ENCODE measurements at places on chromosomes 2 and 18.

- DNase-seq, result no peak
Measured at GRCh38 chr2:207149249-207150213, 16.2 kb downstream of the KLF7 start.

DNA sequence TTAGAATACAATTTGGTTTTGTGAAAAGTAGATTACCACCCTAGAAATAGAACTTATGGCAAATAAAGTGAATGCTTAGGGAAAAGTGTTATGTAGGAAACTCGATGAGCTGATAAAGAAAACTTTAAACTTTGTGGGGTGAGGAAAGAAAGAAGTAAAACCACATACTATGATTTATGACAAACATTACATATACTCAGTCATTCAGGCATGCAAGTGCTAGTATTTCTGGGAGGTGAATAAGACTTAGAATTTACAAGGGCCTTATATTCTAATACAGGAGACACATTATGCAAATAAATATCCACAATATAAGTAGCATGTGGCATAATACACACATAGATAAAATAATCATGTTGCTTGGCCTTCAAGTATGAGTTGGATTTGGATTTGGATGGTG lies 618.1 kb downstream of the XIRP2 start:
- DNase-seq, result no peak

- no peak for DNase-seq
Measured at GRCh38 chr2:25103287-25103871, 61.5 kb downstream of the EFR3B start.

GRCh38 chr18:24053211-24053610 lies 38.7 kb downstream of the TTC39C start:
- no peak for DNase-seq

- no peak for DNase-seq
Measured at GRCh38 chr2:241911551-241911950, 42.0 kb downstream of the RTP5 start.

DNA sequence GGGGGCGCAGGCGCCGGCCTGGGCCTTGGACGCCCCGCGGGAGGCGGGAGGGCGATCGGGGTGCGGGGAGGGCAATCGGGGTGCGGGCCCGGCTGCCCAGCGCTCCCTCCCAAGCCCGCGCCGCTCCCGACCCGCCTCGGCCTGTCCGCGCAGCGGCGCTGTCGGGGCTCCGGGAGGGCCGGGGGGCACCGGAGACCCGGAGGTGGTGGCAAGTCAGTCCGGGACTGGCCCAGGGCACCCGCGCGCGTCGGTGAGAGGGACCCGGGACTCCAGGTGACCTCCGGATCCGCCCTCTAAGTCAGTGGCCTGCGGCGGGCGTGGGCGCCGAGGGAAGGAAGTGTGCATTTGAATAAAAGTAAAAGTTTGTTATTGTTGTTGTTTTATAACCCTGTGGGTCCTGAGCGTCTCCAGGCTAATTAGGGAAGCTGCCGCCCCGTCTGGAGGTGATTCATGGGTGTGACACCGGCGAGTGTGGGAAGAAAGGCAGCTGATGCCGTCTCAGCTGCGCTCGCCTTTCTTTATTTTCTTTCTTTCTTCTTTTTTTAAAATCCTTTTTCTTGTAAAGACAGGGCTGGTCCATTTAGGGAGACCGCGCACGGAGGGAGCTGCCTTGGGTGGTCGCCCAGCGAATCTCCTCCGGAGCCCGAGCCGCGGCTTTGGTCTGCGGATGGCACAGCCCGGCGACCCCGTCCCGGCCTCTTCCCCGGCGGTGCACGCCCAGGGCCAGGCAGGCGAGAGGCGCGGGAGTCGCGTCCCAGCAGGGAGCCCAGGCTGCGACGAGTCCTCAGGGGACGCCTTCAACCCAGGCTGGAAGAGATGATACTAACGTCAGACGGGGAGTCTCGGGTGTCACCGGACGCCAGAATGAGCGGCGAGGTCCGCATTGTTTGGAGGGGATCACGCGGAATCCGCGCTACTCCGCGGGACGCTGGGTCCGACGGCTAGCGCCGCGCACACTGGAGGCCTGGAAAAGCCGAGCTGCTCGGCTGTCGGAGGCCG lies 627 bp upstream of the CRACDL start:
- DNase-seq, result no peak

GRCh38 chr2:52861596-52861995 lies 906.0 kb upstream of the CHAC2 start:
- DNase-seq, result no peak

GRCh38 chr2:18592372-18592771 lies 3.0 kb upstream of the NT5C1B start:
- DNase-seq, result no peak

DNA sequence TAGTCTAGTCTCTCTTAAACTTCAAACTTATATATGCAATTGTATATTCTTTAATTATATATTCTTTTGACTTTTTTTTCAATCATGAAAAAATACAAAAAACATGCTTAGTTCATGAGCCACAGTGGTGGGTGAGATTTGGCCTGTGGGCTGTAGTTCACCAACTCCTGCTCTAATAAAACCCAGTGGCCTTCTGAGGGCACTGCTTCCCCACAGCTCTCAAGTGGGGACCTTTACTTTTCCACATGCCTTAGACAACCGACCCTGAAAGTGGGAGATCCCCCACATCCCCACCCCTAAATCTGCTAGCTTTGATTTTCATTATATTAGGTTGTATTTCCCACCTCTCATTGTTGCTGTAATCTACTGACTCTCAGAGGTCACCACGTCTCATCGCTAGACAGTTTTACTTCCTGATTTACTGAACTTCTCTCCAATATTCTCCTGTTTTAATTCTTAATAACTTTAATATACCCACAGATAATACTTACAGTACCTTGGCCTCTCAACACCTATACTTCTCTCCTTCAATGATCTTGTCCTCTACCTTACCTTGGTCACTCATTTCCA lies 57.3 kb downstream of the ROCK1 start:
- DNase-seq, result no peak

GRCh38 chr2:197261808-197262226 lies 48.8 kb downstream of the ANKRD44 start:
- no peak for DNase-seq

- no peak for DNase-seq
Measured at GRCh38 chr2:219949053-219949452, 321.6 kb downstream of the SLC4A3 start.

DNA sequence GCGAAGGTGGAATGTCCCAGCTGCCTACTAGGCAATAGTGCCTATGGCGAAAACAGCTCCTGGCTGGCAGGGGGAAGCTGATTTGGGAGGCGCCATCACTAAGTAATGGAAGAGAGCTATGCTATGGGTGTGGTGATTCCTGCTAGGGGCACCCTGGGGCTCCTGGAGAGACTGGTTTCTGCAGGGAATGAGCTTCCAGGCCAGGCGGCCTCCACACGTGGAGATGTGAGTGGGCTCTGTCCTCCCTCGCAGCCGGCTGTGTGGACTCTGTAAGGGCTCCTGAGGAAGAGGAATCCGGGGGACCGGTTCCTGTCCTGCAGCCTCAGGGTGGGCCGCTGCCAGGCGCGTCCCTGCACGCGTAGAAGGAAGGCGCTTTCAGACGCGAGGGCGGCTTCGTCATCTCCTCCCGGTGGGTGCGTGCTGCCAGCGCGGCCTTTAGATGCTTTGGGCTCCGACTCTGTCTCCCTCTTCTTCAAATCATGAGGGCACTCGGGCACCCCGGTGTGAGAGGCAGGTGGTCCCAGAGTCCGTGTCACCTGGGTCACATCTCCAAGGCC lies 55.5 kb upstream of the ANKRD62 start:
- DNase-seq, result no peak

DNA sequence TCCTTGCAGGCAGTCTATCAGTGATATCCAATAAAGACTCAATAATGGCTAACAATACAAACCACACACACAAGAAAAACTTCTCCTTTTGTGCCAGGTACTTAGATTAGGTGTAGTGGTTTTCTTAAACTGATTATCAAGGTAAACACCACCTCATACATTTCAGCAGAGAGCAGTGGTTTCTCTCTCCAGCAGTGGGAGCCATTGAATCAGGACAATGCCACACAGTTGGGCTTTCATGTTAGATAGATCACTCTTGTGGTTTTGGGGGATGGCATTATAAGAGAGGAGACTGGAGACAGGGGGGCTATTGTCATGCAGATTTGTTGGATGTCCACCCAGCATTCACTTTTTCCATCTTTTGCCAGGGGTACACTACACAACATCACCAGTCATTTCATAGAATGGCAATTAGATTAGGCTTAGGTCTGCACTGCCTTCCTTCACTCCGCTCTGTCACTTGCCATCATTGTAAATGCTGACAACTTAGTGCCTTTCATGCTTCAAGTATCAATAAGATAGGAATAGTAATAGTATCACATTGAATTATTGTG lies 13.6 kb upstream of the IRS1 start:
- DNase-seq, result no peak

DNA sequence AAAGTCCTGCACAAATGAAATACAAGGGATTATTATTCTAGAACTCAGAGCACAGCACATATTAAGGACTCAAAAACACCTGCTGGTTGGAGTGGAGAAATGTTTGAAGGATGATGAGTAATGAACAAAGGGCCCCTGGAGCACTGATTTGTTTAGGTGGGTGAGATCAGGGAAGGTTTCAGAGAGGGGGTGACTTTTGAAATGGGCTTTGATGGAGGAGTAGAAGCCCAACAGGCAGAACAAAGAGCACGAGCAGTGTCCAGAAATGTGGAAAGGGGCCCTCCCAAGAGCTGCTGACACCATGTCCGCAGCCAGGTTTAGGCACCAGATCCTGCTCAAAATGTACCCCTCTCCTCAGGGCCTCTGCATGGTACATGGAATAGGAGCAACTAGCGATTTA lies 23.8 kb downstream of the KCNK3 start:
- DNase-seq, result no peak
